ENCODE measurements at places on chromosomes 4 and X.

- DNase-seq: peak; percentile 41
These were observed 164.3 kb downstream of the RAPGEF2 start for GRCh38 chr4:159266981-159267868.

DNA sequence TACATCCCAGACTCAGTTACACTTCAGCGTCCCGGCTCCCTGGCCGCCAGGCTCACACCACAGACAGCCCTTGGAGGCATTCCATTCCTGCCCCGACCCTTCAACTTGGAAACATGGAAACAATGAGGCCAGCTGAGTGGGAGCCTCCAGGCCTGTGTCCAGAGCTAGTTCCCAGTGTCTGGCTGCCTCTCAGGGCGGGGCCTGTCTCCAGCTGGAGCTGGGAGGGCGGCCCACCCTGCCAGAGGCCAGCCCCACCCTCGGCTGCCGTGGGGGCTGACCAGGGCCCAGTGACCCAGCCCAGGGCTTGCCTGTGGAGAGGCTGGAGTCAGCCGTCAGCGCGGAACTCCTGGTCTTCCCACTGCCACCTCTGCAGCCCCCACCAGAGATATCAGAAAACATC is 37.4 kb upstream of the SPON2 start:
- DNase-seq: peak; percentile 88

- no peak for DNase-seq
These were observed 175.2 kb upstream of the CPEB2 start for GRCh38 chr4:14827111-14827510.

GRCh38 chr4:102601586-102602227 is 100.5 kb downstream of the NFKB1 start:
- DNase-seq: no peak

DNA sequence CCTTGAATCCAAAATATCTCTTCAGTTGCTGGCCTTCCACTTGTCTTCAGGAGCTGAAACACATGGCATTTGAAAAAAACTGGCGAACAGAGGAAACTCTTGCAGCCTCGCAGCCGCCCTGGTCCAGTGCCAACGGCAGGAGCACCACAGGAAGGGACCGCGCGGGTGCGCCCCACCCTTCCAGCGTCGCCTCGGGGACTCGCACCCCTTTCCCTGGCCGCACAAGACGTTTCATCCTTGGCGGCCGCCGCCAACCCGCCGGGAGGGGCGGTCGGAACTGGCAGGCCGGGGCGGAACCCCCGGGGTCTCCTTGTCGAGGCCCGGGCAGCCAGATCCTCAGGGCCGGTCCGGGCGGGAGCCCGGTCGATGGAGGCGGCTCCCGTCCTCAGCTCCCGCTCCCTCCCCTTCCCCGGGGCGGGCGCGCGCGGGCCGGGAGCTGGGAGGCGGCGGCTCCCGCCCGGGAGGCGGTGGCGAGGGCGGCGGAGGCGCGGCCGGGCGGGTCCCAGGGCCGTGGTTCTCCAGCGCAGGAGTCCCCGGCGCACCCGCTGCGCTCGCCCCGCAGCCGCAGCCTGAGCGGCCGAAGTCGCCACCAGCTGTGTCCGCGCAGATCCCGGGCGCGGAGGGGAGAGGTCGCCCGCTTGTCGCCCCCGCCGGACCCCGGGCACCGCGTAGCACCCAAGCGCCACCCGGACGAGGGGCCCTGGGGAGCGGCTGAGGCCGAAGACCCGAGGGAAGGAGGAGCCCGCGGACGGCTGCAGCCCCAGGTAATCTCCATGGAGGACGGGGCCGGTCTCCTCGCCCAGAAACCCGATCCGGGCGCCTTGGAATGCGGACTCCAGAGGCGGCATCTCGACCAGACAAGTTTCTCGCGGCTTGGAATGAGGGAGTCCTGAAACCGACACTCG is 886 bp upstream of the NDST3 start:
- DNase-seq: peak; percentile 20

DNA sequence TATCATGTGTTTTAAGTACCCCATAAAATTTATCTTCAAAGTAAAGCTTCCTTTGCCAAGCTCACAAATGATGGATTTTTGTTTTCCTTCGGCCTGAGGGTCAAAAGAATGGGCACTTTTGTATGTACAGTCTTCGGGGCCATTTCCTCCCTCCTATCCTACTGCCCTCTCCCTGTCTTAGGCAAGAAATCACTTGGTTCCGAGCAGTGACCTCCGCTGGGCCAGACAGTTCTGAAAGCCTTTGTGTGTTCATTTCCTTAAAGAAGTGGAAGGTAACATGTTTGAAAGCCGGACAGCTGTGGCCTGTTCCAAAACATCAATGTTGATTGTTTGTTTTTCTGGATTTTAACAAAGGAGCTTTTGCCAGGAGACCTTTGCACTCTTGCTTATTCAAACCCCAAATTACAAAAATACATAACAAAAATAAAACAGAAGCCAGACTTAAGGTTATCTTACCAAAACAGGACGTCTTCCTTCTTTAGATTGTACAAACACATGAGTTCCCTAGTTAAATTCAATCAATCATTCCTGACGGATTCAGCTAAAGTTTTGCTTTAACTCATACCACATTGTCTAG is 110.6 kb upstream of the LIMCH1 start:
- DNase-seq: no peak

DNA sequence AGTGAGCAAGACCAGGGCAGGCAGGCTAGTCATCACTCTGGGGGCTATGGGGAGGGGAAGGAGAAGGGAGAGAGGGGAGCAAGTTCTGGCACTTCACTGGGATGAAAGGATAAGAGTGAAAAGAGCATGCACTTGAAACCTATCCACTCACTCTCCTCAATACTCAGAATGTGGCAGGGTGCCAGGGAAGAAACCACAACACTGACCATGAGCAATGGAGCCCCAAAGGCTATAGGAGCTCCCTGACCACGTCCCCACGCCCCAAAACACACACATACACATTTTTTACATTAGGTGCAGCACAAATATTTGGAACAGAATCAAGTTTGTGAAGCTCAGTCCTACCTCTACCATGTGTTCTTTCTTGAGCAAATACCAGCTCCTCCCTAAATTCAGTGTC is 132.2 kb downstream of the IDS start:
- DNase-seq: no peak

DNA sequence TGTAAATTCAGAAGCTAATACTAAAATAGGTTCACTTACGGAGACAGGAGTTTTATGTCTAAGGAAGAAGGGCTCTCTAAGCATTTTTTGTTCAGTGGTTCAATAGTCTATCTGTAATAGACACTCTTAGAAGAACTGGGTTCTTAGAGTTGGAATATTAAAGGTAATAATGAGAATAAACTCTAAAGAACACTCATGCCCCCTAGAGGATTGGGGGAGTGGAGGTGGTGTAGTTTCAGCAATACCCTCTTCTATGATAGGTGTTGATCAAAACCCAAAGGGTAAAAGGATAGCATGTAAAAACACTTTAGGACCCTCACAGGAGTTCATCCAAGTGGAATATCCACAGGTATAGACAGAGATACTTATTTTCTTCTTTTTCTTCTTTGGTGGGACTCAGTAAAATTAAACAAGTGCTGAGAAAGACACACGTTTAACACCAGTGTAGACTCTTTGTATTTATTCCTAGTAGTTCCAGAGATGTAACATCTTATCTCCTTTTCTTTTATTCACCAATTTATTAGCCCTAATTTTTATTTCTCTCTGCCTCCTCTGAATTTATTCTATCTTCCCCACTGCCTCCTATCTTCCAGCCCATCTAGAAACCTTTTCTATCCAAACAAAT is 25.7 kb upstream of the MND1 start:
- DNase-seq: peak; percentile 61

DNA sequence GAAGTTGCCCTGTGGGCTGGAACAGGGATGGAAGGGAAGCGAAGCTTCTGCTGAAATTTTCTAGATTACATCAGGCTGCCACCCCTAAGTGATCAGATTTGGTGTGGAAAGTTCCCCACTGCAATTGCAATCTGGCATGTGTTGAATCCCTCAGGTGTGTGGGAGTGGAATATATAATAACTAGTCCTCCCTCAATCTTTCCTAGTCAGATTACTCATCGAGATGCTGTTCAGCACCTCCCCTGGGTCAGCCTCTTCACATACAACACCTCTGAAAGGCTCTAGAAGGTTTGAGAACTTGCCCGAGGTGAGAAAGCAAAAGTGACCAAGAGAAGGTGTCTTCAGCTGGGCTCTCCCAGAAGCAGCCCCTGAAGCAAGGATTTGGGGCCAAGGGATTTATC is 336.8 kb downstream of the BCOR start:
- DNase-seq: no peak

DNA sequence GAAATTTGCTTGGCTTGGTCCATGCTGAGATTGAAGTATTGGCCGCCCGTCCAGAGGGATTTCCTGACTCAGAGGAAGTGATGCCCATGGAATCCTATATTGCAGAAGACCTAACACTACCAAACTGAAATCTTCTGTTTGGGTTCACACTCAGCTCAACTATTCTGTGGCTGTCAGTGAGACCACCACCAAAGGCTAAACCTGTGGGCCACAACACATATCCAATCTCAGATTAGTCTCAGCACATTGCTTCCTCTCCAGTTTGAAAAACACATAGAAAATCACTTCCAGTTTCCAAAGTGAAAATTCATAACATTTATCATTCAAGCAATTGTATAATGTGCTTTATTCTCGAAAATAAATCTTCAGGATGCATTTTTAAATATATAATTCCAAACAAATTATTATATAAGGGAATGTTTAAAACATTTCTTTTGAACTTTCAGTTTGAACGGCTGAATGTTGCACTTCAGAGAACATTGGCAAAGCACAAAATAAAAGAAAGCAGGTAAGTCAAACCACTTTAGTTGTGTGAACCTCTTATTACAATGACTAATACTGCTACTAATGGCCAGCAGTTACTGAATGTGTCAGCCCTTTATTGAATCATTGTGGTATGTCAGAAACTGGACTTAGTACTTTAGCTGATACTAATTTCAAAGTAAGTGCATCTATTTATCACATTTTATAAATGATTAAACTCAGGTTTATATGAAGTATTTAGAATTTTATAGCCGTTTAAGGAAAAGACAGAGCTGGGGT is 37.0 kb downstream of the GUCY1A1 start:
- DNase-seq: no peak

GRCh38 chr4:156972379-156973015 is 898 bp upstream of the PDGFC start:
- no peak for DNase-seq

- peak; percentile 9 for DNase-seq
These were observed 45.0 kb downstream of the SLC9A7 start for GRCh38 chrX:46713672-46714490.

DNA sequence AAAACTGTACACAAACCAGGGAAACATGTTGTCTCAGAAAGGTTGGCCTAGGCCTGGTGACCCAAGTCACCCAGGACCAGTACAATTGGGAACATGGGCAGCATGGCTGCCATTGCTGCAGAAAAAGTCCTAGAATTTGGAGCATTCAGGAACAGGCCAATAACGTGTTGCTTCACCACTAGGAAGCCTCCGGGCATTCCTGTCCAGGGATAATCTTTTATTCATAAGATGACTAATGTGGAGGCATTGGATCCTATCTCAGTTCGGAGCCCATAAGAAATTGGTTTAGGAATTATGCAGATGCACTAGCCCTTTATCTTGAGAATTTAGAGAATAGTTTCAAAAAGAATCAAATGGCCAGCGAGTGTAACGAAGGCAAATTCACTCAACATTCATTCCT is 242.8 kb upstream of the NDST4 start:
- no peak for DNase-seq

GRCh38 chr4:139851639-139852038 is 186.0 kb downstream of the MGST2 start:
- no peak for DNase-seq

GRCh38 chrX:118976599-118977340 is 2.4 kb downstream of the LONRF3 start:
- no peak for DNase-seq
